Mammary epithelial cell (primary cell): ENCODE measurements at places on chromosomes 12 and 14. TPM values are rescaled to one million over a fixed set of nuclear protein-coding genes. Genes with fewer than 3 reads are reported as not detected.

Gene MARCHF9
- 18.8 and 20.4 TPM in 2 replicates for total RNA-seq

Gene LTBP2
- total RNA-seq = 322 TPM

Gene SLC7A8
- 41.1 and 74.5 TPM in 2 replicates for total RNA-seq

Gene KLRD1
- not detected in 2 replicates for total RNA-seq

Gene TAPBPL
- total RNA-seq = 4.0 TPM

Gene NTS
- total RNA-seq = not detected in 2 replicates

Gene FKBP11
- total RNA-seq = 5.2 TPM

Gene DYRK2
- total RNA-seq = 25.8 and 38.6 TPM in 2 replicates

Gene COCH
- not detected for total RNA-seq

Gene CLEC4E
- not detected for total RNA-seq

Gene LRRIQ1
- total RNA-seq = 0.13 and 0.99 TPM in 2 replicates

Gene PPP1R36
- total RNA-seq = 0.51 TPM in 1 of 2 replicates, not detected in the other

Gene RTRAF
- 52.7 TPM for total RNA-seq

Gene OXA1L
- total RNA-seq = 76.3 and 85.8 TPM in 2 replicates

Gene PSMB5
- total RNA-seq = 145 TPM
